ENCODE measurements at places on chromosomes 1 and 21.

GRCh38 chr1:65255035-65255655 is 54.2 kb upstream of the DNAJC6 start:
- peak; percentile 58 for DNase-seq

DNA sequence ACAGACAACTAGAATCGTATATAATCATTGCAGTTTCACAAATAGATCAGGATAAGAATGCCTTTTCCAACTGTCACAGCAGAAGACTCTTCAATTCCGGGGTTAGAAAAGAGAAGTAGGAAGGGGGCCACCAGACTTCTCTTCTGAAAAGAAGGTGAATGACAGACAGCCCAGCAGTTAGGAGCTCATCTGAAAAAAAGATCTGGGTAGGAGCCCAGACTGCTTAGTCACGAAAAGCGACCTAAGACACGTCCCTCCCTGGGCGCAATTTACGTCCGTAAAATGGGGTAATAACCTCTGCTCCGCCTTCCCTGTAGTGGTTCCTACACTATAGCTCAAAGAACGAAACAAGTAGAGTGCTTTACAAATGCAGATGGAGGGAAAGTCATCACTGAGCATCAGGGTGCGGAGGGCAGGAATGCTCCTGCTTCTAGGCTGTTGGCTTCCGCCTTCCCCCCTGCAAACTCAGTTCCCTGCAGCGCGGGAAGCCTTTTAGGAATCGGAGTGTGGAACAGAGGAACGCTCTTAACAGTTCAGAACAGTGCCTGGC is 582 bp downstream of the ORC1 start:
- DNase-seq: peak; percentile 65

DNA sequence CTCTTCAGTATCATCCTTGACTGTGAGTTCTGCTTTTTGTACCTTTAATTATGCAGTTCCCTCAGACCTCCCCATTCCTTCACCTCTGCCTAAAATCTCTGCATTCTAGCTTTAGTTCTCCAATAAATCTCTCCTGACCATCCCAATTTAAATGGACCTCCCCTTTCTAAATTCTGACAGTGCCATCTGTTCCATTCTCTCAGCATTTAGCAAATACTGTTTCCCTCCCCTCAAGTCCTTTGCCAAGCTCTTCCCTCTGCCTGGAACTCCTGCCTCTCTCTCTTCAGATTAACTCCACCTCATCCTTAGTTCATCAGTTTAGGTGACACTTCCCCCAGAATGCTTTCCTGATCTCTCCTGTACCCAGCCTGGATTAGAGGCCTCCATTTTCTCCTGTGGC is 54.0 kb upstream of the JUN start:
- peak; percentile 92 for DNase-seq

DNA sequence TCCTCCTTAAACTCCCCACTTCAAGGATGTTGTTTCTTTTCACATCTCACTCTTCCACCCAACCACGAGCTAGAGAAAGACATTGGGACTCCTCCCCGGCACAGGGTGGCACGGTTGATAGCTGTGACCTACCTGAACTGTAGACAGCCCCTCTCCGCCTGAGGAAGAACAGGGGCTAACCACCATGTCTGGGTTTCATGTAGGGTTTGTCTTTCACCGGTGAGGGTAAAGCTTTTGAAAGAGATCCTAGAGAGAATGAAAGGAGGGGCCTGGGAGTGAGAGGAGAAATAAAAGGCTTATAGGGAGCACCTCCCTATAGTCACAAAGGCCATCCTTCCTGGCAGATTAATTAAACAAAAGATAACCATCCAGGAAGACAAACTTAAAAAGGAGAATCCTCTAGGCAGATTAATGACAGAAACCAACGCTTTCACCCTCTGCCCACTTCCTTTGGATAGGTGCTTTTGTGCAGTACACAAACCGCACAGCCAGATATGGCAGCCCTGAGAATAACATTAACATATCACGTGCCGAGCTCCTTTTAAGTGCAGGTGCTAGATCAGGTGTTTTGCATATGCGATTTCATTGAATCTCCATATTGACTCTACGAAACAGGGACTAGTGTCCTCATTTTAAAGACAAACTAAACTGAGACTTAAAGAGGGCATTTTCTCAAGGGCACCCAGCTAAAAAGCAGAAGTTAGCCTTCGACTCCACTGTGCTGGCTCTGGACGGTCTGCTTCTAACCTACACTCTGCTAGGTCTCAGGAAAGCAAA is 178.1 kb upstream of the RUNX1 start:
- DNase-seq: peak; percentile 97

DNA sequence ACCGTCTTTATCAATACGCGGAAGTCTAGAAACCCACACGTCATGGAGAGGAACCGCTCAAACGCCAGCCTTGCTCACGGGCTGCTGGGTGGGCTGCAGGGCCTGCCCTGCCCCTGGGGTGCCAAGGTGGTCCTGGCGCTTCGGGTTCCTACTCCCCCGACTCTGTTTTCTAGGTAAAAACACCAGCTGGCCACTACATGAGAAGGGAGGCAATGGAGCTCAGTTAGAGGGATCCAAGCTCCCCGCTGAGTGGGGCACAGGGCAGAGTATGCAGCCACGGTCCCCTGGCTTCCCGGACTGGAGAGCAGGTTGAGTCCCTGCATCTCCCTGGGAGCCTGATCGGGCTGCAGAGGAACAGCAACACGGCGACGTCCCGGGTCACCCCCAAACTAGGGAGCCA is 41.2 kb upstream of the RIPK4 start:
- no peak for DNase-seq

DNA sequence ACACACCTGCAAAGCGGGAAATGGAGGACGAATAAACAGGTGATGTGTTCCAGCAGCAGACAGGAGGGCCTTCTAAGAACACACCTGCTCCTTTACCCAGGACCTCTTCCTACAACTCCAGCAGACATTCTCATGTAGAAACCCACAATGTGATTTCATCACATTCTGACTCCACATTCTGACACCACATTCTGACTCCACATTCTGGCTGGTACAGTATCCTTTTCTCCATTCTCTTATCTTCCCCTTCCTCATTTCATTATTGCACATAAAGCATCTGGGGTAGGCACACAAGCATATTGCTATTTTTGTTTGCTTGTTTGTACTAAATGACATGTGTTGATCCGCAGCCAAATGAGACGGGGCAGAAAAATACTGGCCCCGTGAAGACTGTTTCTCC is 3.6 kb upstream of the ZNF124 start:
- DNase-seq: no peak

GRCh38 chr1:39525366-39526165 is 34.1 kb downstream of the BMP8A start:
- DNase-seq: no peak

- DNase-seq: no peak
Measured at GRCh38 chr1:235411489-235412486, 44.6 kb downstream of the TBCE start.

Measured in NCI-H2029 treated with DMSO at 0.1 percent for 48 hours (cell line).